ENCODE measurements at places on chromosomes 2 and 18.

DNA sequence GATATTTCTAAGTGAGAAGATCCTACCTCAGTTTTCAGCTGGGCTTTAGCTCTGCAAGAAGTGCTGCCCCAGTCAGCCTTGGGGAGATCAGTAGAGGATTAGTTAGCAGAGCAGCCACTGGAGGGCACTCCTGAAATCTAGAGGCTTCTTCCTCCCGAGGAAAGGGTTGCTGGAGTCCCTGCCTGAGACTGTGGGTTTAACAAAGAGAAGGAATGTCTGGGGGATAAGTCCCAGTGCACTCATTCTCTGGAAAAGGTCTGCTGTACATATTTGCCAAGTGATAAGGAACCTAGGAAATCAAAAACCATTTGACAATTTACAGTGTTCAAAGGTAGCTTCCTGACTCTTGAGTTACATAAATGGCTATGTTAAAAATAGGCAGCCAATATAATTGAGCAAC is 207.2 kb downstream of the SLC8A1 start:
- DNase-seq, result no peak

GRCh38 chr18:3452750-3453539 is 3.0 kb downstream of the TGIF1 start:
- DNase-seq, result no peak

GRCh38 chr2:144239306-144239705 is 280.6 kb downstream of the ZEB2 start:
- DNase-seq, result no peak

DNA sequence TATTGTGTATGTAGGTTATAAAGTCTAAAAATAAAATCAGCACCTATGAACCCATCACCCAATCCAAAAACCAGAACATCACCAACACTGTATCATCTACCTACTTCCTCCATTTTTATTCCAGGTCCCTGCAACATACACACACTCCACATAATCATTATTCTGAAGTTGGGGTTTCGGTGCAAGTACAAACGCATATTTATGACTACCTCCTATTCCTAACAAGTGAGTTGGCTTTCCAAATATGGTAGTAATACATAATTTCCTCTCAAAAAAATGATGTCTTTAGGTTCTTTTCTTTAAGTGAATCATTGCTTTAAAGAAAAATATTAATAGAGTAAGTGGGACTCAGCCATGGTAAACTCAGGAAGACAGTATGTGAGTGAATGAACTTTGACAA is 3.3 kb downstream of the ACVR1 start:
- DNase-seq, result no peak
